Stimulated activated CD8-positive, alpha-beta memory T cell treated with anti-CD3 and anti-CD28 coated beads, Interleukin-4, amount 100 ng/mL, for 4 hours (primary cell): ENCODE measurements at places on chromosomes 7 and 10.

DNA sequence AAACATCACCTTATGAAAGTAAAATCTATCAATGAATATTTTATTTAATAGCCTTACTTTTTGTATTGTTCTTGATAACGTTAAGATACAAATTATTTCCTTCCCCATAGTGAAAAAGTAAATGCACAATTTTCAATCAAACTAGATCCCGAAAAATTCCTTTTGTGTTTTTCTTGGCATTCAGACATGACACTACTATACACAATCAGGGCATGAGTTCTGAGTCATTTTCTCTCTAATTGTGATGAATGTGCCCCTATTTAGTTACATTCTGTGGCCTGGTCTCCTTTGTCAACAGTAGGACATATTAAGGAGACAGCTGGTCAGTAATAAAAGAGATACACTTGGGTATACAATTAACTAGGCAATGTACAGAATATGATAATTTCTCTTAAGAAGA is 19.8 kb downstream of the COL1A2 start:
- DNase-seq: no peak

DNA sequence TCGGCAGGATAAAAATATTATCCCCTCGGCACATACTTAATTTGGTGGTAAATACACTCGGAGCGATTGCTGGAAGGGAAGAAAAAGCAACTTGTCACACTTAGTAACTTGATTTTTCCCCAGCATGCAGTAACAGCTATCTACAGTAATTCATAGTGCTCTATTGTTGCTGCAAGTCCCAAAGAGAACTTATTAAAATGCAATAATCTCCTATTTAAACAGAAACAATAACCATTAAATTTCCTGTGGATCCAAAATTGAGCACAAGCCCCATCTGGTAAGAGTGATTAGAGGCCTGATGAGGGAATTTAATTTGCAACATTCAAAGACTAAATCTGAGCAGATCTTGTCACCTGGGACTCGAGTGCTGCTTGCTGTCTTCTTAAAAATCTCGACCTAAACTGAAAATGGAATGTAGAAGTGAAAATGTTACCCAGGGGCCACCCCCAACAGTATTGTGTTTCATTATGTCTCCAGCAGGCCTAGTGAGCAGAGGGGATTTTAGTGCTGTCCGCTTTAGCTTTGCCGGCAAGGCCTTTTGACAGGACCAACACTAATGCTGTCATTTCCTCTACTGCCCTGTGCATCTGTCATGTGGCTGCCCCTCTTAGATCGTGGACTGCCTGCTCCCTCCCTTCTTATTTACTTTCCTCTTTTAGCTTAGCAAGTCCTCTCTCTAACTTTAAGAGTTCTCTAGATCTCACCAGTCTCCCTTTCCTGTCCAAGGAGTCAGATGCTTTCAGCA is 639.7 kb downstream of the AUTS2 start:
- DNase-seq: no peak

DNA sequence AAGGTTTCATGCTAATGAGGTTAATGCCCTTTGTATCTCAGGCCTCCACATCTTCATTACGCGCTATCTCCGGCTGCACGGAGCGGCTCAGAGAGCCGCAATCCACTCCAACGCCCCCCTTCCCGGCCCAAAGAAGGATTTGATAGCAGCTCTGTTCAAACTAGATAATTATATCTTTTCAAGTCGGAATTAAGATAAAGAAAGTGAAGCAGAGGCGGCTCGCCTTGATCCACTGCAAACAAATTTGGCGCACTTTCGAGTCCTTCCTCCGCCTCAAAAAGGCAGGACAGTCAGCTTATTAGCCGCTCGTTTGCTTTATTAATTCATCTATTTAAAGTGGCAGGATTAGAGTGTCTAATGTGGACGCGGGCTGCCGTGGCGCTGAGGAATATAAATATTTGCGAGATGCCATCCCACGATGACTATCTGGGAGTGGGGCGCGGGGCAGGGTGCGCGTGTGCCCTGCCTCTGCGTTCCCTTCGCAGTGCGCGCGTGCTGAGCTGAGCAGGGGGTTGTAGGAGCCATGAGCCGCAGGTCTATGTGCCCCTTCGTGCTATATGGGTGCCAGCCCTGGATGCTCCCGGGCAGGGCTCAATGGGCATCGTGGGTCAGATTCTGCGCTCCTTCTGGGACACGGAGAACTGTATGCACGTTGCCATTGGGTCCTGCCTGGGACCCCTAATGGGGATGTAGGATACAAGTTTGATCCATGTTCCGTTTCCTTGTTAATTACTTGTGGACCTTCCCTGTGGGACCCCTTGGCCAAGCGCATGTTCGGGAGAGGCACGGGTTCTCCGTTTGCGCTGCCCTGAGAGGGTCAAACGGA is 9.0 kb downstream of the EMX2 start:
- DNase-seq: no peak

DNA sequence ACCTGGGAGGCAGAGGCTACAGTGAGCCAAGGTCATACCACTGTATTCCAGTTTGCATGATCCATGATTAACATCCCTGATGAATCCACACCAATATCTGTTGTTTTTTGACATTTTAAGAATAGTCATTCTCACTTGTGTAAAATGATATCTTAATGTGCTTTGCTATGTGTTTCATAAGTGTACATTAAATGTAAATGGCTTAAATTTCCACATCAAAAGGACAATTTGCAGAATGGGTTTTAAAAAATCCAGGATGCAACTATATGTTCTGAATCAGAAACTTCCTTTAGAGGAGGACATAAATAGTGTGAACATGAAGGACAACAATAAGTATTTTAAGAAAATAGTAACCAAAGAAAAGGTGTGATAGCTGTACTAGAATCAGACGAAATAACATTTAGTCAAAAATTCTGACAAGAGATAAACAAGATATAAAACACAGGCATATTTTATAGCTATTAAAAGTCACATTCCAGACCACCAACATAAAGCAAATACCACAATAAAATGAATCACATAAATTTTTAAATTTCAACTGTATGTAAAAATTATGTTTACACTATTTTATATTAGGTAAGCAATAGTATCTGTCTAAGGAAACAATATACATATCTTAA is 42.4 kb downstream of the AKR1C3 start:
- DNase-seq: no peak

DNA sequence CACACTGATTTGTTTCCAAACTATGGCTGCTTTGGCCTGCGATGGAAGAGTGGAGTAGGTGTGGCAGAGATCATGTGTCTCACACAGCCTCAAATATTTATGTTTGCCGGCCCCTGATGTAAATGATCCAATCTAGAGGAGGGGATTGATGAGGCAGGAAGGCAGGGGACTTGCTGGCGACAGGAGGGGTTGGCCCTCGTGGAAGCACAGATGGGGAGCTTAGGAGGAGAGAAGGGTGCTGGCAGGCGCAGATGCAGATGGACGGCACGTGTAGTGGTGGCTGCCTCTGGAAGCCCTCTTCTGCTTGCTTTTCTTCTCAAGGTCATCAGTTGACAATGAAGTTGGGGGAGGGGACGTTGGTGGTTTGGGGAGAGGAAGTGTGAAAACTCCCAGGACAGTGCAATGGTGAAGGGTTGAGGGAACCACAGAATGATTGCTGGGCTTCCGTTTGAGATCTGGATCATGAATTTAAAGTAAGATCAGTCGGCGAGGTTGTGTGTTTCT is 15.4 kb downstream of the COL13A1 start:
- DNase-seq: no peak

- no peak for DNase-seq
These were observed 42.1 kb upstream of the MGMT start for GRCh38 chr10:129424978-129425377.

GRCh38 chr7:27994639-27995038 is 186.0 kb downstream of the JAZF1 start:
- DNase-seq: no peak

- DNase-seq: no peak
These were observed 104.5 kb downstream of the GALNT17 start for GRCh38 chr7:71236230-71237105.

- no peak for DNase-seq
These were observed 36.4 kb downstream of the CNPY1 start for GRCh38 chr7:155509725-155510551.

GRCh38 chr7:81482600-81483186 is 287.2 kb downstream of the HGF start:
- DNase-seq: no peak

DNA sequence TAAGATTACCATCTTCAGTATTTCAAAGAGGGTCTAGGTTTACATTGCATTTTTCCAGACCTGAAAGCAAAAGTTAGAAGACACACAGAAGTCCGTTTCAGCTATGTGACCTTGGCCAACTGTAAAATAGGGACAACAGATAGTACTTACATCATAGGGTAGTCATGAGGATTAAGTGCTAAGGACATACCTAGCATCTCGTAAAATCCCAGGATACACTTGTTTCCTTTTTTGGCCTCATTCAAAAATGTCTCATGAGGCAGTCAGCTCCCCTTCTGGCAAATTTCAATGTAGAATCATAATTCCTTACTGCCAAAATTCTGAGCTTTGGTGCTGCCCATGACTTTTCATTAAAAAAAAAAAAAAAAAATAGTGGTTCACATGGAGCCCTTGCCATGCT is 6.4 kb upstream of the DUSP5 start:
- DNase-seq: no peak

DNA sequence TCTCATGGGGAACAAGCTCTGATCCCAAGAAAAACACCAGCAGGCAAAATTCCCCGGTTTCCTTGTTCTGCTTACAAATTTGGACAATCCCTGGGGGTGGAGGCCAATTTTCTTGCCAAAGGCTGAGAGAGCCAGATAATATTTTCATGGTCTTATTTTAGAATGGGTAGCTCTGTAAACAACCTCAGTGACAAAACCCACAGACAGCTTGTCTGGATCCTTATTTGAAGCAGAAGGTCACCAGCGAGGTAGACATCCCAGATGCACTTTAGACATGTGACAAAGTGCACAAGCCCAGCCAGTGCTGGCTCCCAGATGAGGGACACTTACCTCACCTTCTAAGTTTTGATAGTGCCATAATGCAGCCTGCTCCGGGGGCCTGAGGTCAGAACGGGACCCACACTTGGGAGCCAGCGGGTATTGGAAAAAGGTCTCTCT is 102.6 kb upstream of the DDC start:
- no peak for DNase-seq

DNA sequence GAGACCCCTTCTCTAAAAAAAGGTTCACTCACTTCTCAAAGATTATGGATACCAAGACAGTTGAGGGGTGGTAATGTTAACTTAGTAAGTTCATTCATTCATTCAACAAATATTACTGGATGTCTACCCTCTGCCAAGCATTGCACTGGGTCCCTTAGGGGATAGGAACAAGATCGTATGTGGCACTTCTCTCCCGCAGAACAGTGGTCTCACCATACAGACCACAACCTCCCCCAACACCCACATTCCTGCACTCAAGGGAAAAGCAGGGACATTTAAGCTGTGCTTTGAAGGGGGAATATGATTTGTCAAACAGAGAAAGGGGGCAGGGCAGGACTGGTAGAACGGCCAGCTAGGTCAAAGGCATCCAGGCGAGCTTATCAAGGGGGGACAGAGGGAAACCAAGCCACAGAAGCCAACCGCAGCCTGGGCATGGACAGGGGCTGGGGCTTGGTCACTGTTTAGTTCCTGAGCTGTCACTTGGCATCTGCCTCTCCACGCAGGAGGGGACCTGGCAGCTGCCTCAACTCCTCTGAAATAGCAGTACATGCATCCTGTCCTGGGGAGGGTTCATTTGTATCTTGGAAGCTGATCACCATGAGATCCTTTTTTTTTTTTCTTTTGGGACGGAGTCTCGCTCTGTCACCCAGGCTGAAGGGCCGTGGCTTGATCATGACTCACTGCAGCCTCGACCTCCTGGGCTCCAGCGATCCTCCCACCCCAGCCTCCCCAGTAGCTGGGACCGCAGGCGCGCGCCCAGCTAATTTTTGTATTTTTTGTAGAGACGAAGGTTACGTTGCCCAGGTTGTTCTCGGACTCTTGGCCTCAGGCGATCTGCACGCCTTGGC is 949 bp upstream of the CLIP2 start:
- DNase-seq: no peak

GRCh38 chr7:112160130-112160770 is 45.9 kb downstream of the DOCK4 start:
- DNase-seq: no peak

DNA sequence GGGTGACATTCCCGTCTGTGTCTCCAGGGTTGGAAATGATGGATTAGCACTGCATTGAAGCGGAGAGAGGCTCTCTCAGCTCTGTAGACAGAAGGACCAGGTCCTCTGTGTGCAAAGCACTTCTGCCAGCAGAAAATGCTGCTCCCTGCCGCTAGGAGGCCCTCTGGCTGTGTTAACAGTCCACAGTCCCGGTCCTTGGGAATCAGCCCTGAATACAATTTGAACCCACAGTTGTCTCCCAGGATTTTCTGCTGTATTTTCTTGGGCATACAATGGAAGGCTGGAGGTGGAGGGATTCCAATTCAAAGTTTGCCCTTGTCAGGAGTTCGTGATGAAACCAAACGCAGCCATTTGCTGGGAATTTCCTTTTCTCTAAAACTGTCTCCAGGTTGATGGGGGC is 205.2 kb downstream of the GLRX3 start:
- no peak for DNase-seq

- no peak for DNase-seq
These were observed 45.5 kb upstream of the TARP start for GRCh38 chr7:38318803-38319416.

DNA sequence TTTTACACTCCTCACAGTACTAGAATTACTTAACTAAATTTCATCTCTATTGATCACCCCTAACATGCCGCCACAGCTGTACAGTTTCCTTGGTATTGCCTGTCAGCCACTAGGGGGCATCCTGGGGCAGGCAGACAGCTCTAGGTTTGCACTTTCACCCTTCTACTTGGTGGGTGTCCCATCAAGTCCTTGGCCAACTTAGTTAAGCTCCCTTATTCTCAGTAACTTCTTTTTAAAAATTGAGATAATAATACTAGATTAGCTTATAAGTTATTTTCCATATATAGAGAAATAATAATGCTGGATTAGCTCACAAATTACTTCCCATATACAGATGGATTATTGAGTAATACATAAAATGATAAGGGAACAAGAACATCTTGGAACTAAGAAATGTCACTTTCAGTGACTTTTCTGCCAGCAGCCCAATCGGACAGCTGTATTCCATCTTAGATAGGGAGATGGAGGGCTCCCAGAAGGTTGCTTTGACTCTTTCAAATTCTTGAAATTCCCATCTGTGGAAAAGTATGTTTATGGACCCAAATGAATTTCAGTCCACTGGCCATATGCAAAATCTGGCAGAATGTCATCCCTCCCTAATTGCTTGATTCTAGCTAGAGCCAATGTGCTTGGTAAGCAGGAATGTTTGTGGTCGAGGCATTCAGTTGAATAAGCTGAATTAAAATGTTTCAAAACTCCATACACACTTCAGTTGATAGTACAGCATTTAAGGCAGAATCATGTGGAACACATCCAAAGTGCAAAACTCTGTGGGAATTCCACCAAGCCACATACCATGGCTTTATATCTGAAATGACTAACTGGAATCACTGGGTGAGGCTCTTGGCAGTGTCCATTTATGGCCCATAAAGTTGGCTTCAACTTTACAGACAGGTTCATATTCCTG is 309.7 kb downstream of the CSTF2T start:
- no peak for DNase-seq

- DNase-seq: peak; percentile 19
These were observed at the start of gene BCAP29 for GRCh38 chr7:107579885-107580715. Gene BCAP29 (plus strand): TSS chr7:107580246. CDS start chr7:107580773, 527 bp downstream.
